ENCODE measurements at places on chromosomes 16 and 17.

GRCh38 chr17:19656336-19656735 is 7.8 kb downstream of the ALDH3A2 start:
- DNase-seq: no peak

GRCh38 chr16:20084624-20085226 is 11.0 kb upstream of the GPR139 start:
- DNase-seq: peak; percentile 36

DNA sequence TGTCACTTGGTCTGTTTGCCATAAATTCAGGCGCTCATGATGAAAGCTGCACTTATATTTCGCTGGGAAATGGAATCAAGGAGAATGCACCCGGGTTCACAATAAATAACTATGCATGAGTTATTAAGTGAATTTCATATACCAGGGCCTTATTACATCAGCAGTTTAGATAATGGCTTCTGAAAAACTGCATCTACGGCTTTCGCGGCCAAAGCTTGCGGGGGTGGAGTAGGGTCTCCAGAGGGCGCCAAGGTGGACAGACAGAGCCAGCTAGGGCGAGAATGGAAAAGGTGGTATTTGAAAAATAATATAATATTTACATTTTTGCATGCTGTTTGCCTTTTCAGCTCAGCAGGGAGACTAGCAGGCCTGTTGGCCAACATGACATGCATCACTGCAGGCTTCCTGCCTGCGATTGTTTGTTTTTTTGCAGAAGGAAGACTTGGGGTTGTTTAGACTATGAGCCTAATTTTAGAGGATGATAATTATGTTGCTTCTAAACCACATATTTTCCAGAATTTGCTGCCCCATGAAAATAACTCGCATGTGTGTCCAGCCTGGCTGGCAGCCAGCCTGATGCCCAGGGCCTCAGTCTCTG is 173.8 kb upstream of the IRX3 start:
- DNase-seq: no peak

DNA sequence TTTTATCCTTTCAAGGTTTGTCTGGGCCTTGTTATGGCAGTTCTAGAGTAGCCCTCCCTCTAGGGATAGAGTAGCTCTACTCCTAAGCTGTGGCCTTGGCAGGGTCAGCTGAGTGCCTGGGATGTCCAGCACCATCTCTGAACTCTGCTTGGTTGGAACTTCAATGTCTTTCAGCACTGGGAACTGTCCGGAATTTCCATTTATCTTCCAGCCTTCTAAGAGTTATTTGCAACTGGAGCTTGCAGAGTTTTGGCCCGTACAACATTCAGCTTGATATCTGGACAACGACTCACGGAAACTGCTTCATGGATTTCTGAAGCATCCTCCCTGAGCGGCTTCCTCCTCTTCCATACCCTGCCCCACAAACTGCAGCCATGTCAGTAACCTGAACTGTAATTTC is 22.9 kb downstream of the MMD start:
- DNase-seq: no peak

DNA sequence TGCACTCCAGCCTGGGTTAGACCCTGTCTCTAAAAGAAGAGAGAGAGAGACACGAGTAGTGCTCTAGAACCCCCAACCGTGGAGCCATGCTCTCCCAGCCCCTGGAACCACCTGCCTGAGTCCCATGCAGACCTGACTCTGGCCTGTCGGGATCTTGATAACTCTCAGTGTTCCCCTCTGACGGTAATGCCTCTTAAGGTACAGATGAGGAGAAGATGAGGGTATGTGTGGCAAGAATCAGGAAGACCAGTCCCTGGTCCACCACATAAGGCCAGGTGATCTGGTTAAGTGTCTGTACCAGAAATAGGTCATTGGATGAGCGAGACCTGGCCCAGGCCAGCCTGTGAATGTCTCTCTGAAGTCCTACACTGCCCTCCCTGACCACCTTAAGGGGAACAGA is 18.4 kb downstream of the OSBPL7 start:
- DNase-seq: no peak

DNA sequence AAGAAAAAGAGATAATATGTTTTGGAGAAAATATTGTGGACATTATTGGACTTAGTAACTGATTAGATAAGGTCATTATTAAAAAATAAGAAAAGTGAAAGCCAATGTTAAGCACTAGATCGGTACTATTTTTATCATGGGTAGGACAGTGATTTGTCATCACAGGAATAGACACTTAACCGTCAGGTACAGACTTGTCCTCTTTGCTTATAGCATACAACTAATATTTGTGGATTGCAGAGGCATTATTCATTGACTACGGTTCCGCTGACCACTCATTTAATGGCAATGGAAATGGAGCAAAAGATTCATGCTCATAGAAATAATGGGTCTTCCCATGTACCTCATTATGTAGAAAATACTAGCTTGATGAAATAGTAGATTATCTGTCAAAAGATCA is 596.3 kb upstream of the CA10 start:
- no peak for DNase-seq

DNA sequence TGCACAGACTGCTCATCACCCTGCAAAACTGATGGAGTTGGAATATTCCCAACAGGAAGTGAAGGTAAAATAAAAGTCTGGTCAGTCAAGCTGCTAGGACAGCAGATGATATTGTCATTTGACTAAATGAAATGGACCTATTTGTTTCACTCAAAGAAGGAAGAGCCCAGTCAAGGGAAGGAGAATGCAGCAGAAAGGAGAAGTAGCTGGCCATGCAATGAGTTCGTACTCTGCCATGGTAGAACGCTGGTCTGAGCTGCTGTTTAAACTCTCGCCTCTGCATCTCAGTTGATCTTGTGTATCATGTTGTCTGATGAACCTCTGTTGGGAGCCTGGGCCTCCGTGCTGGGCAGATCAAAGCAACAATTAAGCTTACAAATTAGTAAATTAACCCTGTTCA is 15.6 kb upstream of the YPEL2 start:
- DNase-seq: no peak
